ENCODE measurements at places on chromosomes 6 and 20.

DNA sequence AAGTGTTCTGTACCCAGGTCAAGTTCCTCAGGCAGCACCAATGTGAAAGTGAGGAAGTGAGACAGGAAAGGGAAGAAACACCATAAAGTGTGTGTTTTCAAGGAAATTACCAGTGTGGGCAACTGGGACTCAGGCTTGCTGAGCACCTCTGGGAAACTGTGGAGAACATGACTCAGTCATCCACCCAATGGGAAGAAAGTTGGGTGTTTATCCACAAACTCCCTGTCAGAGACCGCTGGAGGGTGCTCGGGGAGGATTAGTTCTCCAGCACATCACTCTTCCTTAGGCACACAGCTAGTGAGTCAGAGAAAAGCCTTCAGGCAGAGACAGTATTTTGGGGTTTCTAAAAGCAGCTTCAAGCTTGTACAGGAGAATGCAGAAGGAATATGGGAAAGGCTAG, 93.6 kb downstream of the PCSK2 start:
- DNase-seq, result no peak

DNA sequence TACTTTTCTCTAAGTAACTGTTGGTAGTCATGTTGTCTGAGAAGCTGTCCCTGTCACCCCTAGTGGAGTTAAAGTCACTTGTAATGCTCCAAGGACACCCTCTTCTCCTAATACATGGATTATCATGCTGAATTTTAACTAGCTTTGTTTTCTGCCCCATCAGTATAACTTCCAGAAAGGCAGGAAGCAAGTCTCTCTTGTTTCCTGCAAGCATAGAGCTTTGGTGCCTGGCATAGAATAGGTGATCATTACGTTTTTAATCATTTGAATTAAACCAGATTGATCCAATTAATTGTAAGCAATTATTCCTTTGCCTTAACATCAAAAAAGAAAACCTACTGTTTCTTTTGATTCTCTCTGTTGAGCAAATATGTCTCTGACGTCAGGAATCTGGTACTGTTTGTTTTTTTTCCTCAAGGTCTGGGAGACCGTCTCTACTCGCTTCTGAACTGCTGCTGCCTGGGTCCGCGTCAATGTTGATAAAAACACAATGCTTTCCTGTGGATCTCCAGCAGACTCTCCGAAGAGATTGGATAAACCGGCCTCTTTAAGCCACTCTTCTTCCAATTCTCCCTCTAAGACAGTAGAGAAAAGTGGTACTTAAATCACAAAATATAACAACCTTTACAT, 71.8 kb downstream of the ARHGAP18 start:
- DNase-seq, result no peak

- no peak for DNase-seq
Observed at GRCh38 chr20:44053046-44053445, 133.9 kb downstream of the JPH2 start.

DNA sequence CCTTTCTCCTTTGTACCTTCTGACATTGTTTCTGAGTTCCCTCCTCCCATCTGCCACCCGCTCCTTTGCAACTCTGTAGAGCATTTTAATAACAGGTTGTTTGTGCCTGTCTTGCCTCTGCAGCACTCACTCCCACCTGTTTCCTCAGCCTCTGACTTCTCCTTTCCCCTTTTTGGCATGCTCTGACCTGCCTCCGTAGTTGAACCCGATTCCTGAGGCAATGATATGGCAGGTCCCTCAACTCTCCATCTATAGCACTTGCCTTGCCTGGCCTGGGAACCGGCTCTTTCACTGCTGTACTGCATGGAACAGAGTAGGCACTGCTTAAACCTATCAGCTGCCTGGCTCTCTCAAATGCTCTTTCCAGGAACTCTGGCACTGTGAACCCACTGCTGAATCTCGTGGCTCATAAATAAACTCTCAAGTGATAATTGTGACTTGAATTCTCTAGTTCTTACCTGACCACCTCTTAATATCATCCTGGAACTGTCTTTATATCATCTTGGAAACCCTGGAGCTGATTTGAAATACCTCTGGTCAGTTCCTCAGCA, 50.3 kb downstream of the UTRN start:
- no peak for DNase-seq

GRCh38 chr20:58666702-58667101, 15.6 kb downstream of the STX16 start:
- DNase-seq, result no peak

DNA sequence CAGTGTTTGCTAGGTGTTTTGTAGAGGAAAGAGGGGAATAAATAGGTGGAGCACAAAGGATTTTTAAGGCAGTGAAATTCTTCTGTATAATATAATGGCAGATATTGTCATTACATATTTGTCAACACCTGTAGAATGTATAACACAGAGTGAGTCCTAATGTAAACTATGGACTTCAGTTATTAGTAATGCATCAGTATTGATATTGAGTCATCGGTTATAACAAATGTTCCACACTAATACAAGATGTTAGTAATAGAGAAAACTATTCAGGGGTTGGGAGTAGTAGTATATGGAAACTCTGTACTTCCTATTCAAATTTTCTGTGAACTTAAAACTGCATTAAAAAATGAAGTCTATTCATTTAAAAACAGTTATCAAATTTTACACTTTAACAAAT, 299.2 kb downstream of the UBE3D start:
- DNase-seq, result no peak

- no peak for DNase-seq
Observed at GRCh38 chr6:26286168-26286877, 78.7 kb upstream of the BTN3A2 start.

DNA sequence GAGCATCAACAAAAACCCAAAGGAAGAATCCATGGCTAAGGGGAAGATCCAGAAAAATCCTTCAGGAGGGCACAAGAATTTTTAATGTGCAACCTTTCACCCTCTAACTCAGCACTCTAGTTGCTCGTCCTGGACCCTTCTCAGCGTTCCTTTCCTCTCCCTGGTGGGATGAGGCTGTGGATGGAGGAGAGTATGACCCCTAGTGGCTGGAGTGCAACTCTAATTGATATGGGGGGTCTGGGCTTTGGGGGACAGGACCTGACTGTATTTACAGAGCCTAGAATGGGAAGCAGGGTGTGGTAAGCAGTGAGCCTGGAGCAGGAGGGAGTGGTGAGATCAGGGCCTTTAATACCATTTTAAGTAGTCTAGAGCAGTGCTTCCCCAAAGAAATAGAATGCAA, 83.9 kb upstream of the CEP85L start:
- no peak for DNase-seq

DNA sequence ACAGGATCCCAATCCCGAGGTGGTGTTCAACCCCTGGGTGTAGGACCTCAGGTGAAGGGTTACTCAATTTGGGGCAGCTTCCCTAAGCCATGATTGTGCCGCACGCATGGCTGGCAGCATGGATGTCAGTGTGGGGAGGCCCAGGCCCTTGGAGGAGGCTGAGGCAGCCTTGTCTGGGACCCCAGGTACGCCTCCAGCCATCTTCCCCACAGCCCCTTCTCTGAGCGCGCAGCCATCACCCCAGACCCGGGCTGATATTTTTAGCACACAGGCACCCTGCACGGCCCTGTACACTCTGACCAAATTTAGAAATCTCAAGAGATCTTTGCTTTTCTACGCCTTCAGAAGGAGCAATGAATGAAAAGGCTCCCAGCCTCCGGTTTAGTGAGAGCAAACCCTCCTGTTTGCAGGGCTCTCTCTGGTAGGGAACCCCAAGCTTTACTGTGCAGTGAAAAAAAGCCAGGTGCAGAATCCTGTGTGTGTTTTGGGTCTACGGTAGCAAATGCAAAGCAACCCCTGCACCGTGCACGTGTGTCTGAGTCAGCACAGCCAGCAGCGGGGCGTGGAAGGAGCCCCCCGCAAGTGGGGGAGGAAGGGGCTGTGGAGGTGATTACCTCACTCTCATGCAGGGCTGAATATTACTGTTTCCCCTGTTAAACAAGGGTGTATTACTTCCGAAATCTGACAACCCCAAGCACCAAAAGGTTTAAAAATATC, 44.3 kb downstream of the CTCFL start:
- DNase-seq, result no peak

DNA sequence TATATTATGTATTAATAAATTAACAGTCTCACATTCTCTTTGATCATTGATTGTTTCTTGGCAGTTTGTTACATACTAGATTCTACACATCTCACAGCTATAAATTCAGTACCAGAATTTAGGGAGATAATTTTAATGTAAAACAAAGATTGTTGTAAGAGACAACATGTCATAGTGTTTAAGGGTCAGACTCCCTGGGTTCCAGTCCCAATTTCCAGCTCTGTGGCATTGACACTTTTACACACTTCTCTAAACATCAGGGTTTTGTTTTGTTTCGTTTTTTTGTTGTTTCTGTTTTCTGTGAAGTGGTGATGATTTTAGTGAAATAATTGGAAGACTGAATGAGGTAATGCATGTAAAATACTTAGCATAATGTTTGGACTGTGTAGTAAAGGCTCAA, 19.9 kb downstream of the ADGRB3 start:
- no peak for DNase-seq

DNA sequence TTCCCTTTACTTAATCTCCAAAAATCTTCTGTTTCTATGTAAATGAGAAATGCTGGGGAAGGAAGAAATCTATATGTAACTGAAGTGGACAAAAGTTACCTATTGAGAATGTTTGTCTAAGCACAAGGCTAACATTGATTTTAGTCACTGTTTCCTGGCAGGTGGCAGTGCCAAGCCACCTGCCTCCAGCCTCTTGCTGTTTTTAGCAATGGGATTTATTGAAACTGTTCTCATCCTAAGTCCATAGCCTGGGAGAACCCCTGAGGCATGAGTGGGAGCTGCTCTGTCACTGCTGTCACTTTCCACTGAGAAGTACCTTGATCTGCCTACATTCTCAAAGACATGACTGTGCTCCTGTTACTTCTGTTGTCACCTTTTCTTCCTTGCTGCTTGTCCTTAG, 14.7 kb downstream of the ENPP3 start:
- DNase-seq, result no peak

GRCh38 chr6:38179300-38179699, 359.8 kb downstream of the ZFAND3 start:
- DNase-seq, result no peak

DNA sequence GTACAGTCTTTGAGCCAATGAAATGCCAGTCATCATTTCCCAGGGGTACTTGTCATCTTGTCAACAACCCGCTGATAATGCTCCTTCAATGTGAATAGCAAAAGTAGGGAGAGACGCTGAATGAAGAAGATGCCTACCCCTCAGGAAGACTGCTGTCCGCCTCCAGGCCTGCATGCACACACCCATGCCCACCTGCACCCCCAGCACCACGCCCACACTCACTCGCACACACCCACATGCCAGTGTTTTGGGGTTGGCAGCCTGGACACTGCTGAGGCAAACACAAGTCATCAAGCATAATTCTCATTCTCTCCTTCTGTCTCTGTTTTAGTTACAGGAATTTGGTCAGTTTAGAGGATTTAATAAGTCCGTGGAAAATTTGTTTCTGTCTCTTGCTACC, 63.6 kb downstream of the SYTL3 start:
- no peak for DNase-seq

DNA sequence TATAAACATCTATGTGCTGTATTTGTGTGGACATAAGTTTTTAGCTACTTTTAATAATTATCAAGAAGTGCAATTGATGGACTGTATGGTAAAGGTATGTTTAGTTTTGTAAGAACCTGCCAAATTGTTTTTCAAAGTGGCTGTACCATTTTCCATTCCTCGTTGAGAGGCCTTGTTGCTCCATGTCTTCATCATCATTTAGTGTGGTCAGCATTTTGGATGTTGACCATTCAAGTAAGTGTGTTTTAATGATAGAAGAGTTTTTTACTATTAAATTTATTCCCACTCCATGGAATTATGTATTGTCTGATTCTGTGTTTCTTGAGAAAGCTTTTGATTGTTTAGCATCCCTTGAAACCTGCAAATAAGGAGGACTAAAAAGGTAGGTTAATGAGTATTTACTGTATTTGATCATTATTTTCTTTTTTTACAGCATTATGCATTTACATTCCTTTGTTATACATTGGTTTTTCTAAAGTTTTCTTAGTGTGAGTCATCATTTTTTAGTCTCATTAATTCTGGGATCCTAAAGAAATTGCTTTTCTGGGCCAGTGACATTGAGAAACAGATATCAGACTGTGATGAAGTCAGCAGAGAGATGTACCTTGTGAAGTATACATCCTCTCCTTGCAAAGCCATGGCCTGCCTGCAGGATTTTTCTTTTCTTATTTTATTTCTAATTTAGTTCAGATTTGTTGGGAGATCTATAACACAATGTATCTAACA, 312.8 kb upstream of the PTCHD4 start:
- no peak for DNase-seq

DNA sequence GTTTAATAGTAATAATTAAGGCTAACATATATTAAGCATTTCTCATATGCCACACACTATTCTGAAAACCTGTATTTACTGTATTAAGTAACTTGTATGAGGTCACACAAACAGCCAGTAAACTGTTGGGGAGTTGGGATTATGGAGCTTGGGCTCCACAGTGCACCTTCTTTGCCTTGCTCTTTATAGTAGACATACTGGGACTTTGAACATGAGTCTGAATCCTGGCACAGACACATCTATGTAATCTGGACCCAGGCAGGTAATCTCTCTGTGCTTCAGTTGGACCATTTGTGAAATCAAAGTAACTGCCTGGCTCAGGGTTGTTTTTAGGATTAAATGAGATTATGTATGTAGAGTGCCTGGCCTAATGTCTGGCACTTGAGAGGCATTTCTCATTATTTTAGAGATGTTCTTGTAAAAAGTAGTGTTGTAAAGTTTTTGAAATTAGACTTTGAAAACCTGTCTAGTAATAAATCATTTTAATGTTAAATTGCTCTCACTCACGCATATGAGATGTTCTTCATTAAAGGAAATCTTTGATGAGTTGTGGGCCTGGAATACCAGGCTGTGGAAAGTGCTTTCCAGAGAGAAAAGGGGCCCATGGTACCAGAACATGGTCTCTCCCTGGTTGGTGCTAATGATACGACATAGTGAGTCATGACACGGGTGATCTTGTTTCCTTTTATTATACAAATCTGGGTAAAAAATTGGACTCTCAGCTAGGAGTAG, 34.3 kb downstream of the LRRC1 start:
- no peak for DNase-seq

- DNase-seq, result no peak
Observed at GRCh38 chr20:41475503-41475902, 108.9 kb upstream of the EMILIN3 start.

DNA sequence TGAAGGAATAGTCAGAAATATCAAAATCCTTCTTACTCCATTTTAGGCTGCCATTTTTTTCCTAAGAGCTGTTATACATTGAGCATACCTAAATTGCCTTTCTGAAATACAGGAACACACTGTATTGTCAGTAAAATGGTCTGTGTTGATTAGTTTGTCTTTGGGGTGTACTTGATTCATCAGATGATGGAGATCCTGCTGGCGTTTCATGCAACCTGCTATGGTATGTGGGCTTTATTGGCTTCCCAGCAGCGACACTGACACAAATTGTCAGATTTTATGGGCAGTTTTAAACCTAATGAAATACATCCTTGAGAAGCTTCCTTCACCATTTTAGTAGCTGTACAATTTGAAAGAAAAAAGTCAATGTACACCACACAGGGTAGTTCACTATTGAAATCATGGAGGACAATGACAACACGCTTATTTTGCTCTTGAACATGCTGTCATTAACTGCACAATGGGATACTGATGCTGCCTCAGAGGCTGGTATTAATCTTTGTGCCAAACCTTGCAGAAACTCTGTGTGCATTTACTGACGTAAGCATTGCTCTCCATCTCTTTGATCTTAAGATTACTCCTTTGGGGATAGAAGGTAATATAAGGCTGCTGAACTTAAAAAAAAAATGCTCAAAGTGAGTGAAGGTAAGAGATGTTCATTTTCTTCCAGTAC, 124.9 kb downstream of the LAMA2 start:
- no peak for DNase-seq
